ENCODE measurements at places on chromosomes 2 and 18. TPM values are rescaled to one million over a fixed set of nuclear protein-coding genes. Genes with fewer than 3 reads are reported as not detected.

The GPR39 gene
- total RNA-seq = under 0.01 TPM

The PPP4R3B gene
- 52.2 TPM for total RNA-seq

The CLIP4 gene
- total RNA-seq = 9.5 TPM

The RNPEPL1 gene
- total RNA-seq = 117 TPM

The GLI2 gene
- not detected for total RNA-seq

The CABYR gene
- 3.1 TPM for total RNA-seq

The MROH2A gene
- total RNA-seq = not detected

The NT5C1B gene
- not detected for total RNA-seq

The RUFY4 gene
- not detected for total RNA-seq

The ALKAL2 gene
- not detected for total RNA-seq

The LMAN2L gene
- 24.2 TPM for total RNA-seq

The INSIG2 gene
- 22.9 TPM for total RNA-seq

The PIEZO2 gene
- 342 TPM for total RNA-seq

The NGEF gene
- total RNA-seq = 0.17 TPM

The PLCL1 gene
- total RNA-seq = 0.51 TPM

The CNDP1 gene
- total RNA-seq = not detected

The TRIM54 gene
- total RNA-seq = 0.74 TPM

The DNAJC5G gene
- 2.7 TPM for total RNA-seq

The EMX1 gene
- not detected for total RNA-seq

The UGT1A5 gene
- total RNA-seq = not detected

The CERS6 gene
- total RNA-seq = 25.7 TPM

The NAT8 gene
- not detected for total RNA-seq

The ZNF385B gene
- not detected for total RNA-seq

The FAP gene
- total RNA-seq = 1.8 TPM

The TEKT4 gene
- not detected for total RNA-seq

The CNRIP1 gene
- 45.3 TPM for total RNA-seq

The RTP5 gene
- total RNA-seq = not detected

The LIMS4 gene
- total RNA-seq = 40.1 TPM

The ATP6V1B1 gene
- not detected for total RNA-seq

The GPR45 gene
- total RNA-seq = not detected

The UGT1A10 gene
- total RNA-seq = not detected

The FSHR gene
- total RNA-seq = not detected

The CLEC4F gene
- total RNA-seq = 0.34 TPM

The LDLRAD4 gene
- 15.9 TPM for total RNA-seq

The CCDC178 gene
- 2.2 TPM for total RNA-seq

The CD8B gene
- not detected for total RNA-seq

The MTCL1 gene
- 11.7 TPM for total RNA-seq

The OTOF gene
- 73.3 TPM for total RNA-seq

Measured in dermis blood vessel endothelial cell (primary cell).